Psoas muscle (tissue), 8 donors: ENCODE measurements at places on chromosomes 12 and 14. TPM values are rescaled to one million over a fixed set of nuclear protein-coding genes. Genes with fewer than 3 reads are reported as not detected.

Gene GSG1
- not detected for total RNA-seq

Gene GUCY2C
- total RNA-seq = not detected

Gene ZFYVE21
- 19.9 TPM for total RNA-seq

Gene SLC6A12
- 0.50 TPM for total RNA-seq

Gene LHX5
- total RNA-seq = not detected

Gene NDRG2
- 826 TPM for total RNA-seq

Gene KRT81
- not detected for total RNA-seq

Gene CPSF2
- 58.1 TPM for total RNA-seq

Gene MMP19
- 2.0 TPM for total RNA-seq

Gene ZDHHC22
- total RNA-seq = not detected

Gene KRT79
- total RNA-seq = not detected

Gene COX8C
- not detected for total RNA-seq

Gene NGB
- not detected for total RNA-seq

Gene CAPZA3
- total RNA-seq = not detected

Gene OTUB2
- 0.12 TPM for total RNA-seq

Gene FAM90A1
- total RNA-seq = 0.10 TPM

Gene DGKA
- total RNA-seq = 4.5 TPM

Gene IGF1
- total RNA-seq = 23.9 TPM

Gene ADIPOR2
- 38.3 TPM for total RNA-seq

Gene WNT1
- not detected for total RNA-seq

Gene CLEC2A
- total RNA-seq = not detected

Gene TEX52
- total RNA-seq = not detected

Gene NYNRIN
- 2.7 TPM for total RNA-seq

Gene CLMN
- total RNA-seq = 3.9 TPM

Gene SCAF11
- total RNA-seq = 82.2 TPM

Gene RERGL
- 1.9 TPM for total RNA-seq

Gene TAMALIN
- 12.8 TPM for total RNA-seq

Gene TEP1
- total RNA-seq = 44.8 TPM

Gene KRT78
- total RNA-seq = not detected

Gene IL22
- not detected for total RNA-seq

Gene SLCO1B1
- not detected for total RNA-seq

Gene C14orf132
- 0.59 TPM for total RNA-seq

Gene CLIP1
- 636 TPM for total RNA-seq

Gene KLHL42
- 2.2 TPM for total RNA-seq

Gene ATP6V1D
- total RNA-seq = 66.7 TPM

Gene OR4E2
- not detected for total RNA-seq

Gene MDP1
- total RNA-seq = 13.8 TPM

Gene MYG1
- 44.3 TPM for total RNA-seq

Gene RIMBP2
- total RNA-seq = 0.27 TPM

Gene CISTR
- not detected for total RNA-seq

Gene KRT6A
- 0.53 TPM for total RNA-seq

Gene OVCH1
- 0.24 TPM for total RNA-seq

Gene IL26
- total RNA-seq = not detected

Gene TTC6
- total RNA-seq = not detected

Gene AHNAK2
- 4.7 TPM for total RNA-seq
